ENCODE measurements at places on chromosomes 5 and 9.

GRCh38 chr5:62732677-62733121 lies 154.1 kb downstream of the LRRC70 start:
- DNase-seq, result peak; percentile 21

DNA sequence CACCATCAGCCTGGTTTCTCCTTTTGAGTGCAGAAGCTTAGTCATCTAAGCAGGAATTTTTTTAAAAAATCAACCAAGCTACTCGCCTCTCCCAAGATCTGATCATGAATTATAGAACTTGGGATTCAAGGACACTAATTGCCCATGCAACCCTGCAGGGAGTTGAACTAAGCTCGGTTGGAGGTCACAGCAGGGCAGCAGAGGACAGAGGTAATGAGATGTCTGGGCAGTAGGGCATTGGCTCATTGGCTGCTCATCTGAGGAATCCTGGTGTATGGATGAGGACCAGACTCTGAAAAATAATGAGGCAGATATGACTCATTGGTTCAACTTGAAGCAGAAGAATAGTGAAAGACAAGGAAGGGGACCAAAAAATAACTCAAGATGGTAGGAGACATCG lies 111.8 kb upstream of the TLE1 start:
- no peak for DNase-seq

GRCh38 chr9:70100362-70100761 lies 56.7 kb downstream of the MAMDC2 start:
- DNase-seq, result no peak

GRCh38 chr9:127785933-127786772 lies at the start of gene CDK9:
TSS of gene CDK9 (plus strand) at chr9:127786034. CDS start at chr9:127786149, 115 bp downstream.
- DNase-seq, result peak; percentile 68

DNA sequence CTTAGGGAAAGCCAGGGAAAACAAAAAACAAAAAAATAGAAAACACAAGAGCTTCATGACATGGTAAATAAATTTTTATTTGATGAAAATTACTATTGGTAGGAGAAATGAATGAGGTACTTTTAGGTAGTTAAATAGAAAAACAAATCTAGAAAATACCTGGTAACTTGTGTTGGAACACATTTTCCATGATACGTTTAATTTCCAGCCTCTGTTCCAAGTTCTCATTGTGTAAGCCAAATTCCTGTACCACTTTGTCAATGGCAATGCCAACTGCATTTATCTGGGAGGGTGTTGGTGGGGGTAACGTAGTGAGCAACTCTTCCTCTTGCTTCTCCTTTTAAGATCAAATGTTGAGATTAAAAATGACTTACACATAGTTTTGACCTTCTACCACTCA lies 9.4 kb downstream of the TUT7 start:
- DNase-seq, result no peak

DNA sequence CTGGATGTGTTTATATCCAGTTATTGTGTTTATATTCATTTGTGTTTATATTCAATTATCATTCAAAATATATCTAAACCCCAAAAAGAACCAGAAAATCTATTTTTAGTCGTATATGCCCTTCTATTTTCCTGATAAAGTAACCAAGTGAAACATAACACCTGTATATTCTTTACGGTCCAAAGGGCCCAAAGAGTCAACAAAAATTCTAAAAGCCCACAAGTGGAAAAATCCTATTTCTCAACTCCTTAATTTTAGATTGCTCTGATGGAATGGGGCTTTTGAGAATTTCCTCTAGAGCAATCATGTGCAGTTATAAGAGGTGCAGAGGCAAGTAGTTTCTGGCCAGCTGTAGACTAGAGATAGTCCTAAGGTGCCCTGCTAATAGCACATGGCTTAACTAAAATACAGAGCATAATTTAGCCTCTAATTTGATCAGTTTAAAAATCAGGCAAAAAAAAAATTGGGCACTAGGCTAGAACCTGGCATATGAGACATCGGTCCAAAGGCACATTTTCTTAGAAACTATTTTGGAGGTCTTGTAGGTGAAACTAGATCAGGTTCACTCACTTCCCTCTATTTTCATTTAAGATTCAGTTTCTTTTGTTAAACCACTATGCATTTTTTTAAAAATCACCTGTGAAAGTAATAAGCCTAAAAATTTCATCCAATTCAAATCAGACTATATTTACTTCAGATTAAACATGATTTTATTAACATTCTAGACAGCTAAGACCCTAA lies 256.0 kb downstream of the FBXL17 start:
- no peak for DNase-seq

DNA sequence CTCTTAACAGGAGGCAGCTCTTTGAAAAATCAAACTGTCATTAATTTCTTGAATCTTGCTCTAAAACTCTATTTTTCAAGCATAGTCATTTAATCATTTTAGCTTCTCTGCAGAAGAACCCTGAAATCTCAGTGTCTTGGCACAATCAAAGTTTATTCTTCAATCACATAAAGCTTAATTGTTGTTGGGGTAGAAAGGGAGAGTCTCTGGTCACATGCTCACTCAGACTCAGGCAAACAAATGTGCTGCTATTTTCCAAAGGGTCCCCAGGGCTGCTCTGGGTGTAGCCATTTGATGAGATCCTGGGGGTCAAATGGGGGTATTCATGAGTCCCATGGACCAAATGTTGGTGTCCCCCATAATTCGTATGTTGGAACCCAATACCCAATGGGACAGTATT lies 114.8 kb downstream of the MSX2 start:
- DNase-seq, result no peak

- no peak for DNase-seq
These were observed 591.7 kb downstream of the ZNF608 start for GRCh38 chr5:124154714-124155113.

- DNase-seq, result peak; percentile 71
These were observed 78.0 kb downstream of the GNAQ start for GRCh38 chr9:77953590-77953989.

Measured in NCI-H510A treated with DMSO at 0.1 percent for 48 hours (cell line).